ENCODE measurements at places on chromosomes 11 and 22. TPM values are rescaled to one million over a fixed set of nuclear protein-coding genes. Genes with fewer than 3 reads are reported as not detected.

NXPE1 gene
- not detected for total RNA-seq

SCUBE2 gene
- 0.33 TPM for total RNA-seq

CHST1 gene
- 3.9 TPM for total RNA-seq

IFITM2 gene
- total RNA-seq, result 259 TPM

DGAT2 gene
- total RNA-seq, result 2.5 TPM

C11orf87 gene
- not detected for total RNA-seq

EIF4G2 gene
- 692 TPM for total RNA-seq

PDE2A gene
- total RNA-seq, result 112 TPM

IL18 gene
- total RNA-seq, result 1.5 TPM

CLDN5 gene
- 889 TPM for total RNA-seq

PATL1 gene
- 16.9 TPM for total RNA-seq

OR52E8 gene
- total RNA-seq, result not detected

IGHMBP2 gene
- 10.3 TPM for total RNA-seq

UBQLNL gene
- not detected for total RNA-seq

MRPL40 gene
- total RNA-seq, result 46.2 TPM

RIC8A gene
- total RNA-seq, result 109 TPM

SLC22A6 gene
- total RNA-seq, result not detected

CYP2R1 gene
- 5.7 TPM for total RNA-seq

PIWIL4 gene
- total RNA-seq, result 0.20 TPM

FOLR2 gene
- total RNA-seq, result not detected

CASP5 gene
- total RNA-seq, result not detected

SELENOH gene
- 291 TPM for total RNA-seq

SHANK3 gene
- 27.8 TPM for total RNA-seq

DDX6 gene
- 63.8 TPM for total RNA-seq

ART1 gene
- not detected for total RNA-seq

OR51V1 gene
- not detected for total RNA-seq

DMC1 gene
- 0.53 TPM for total RNA-seq

CEND1 gene
- total RNA-seq, result 0.20 TPM

APOL6 gene
- total RNA-seq, result 12.9 TPM

MAPK8IP2 gene
- 0.07 TPM for total RNA-seq

RPL27A gene
- 988 TPM for total RNA-seq

EMID1 gene
- total RNA-seq, result 1.9 TPM

C11orf42 gene
- total RNA-seq, result not detected

OR51B5 gene
- not detected for total RNA-seq

MFNG gene
- total RNA-seq, result 147 TPM

NRGN gene
- 21.7 TPM for total RNA-seq
